ENCODE measurements at places on chromosomes 13 and 19.

GRCh38 chr19:57599761-57600383 lies at the start of gene ZNF530:
ZNF530 (plus strand) TSS chr19:57599885; CDS start chr19:57604346, 4,461 bp downstream.
- peak; percentile 68 for DNase-seq

DNA sequence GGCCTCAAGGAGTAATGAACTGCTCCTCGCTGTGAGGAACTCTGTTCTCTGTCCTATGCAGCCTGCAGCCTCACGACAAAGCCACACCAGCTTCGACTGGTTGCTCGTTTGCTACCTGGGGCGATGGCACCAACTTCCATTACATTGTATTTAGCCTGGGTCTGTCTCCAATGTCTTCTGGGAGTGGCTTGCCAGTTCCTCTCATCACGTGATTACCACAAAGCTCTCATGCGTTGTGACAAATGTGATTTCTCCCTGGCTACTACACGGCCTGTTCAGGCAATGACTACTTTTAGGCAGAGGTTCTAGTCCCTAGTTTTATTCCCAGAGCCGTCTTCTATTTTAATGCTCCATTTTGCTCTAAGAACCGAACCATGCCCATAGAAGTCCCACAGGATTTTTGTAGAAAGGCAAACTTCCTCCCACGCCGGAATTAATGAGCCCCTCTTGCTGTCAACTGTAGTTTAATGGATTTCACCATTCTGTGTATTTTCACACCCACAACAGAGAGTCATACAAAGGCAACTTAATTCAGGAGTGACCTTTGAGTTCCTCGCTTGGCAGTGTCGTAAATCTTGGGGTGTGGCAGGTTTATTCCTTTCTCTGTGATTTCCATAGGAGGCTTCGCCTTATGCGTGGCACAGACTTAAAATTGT lies 351.9 kb downstream of the EFNB2 start:
- no peak for DNase-seq

GRCh38 chr13:31755803-31756212 lies 16.5 kb downstream of the RXFP2 start:
- no peak for DNase-seq

DNA sequence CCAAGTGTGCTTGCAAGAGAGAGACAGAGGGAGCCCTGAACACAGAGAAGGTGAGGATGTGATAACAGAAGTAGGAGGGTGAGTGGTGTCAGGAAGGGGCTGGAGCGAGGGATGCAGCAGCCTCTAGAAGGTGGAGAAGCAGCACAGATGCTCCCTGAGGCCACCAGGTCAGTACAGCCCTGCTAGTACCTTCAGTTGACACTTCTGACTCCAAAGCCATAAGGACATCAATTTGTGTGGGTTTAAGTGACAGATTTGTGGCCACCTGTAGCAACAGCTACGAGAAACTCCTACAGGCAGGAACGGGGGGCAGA lies 6.9 kb downstream of the ERICH4 start:
- no peak for DNase-seq

GRCh38 chr13:80341756-80342370 lies 937 bp upstream of the SPRY2 start:
- no peak for DNase-seq

GRCh38 chr13:99721606-99722337 lies 220.5 kb downstream of the TM9SF2 start:
- no peak for DNase-seq

DNA sequence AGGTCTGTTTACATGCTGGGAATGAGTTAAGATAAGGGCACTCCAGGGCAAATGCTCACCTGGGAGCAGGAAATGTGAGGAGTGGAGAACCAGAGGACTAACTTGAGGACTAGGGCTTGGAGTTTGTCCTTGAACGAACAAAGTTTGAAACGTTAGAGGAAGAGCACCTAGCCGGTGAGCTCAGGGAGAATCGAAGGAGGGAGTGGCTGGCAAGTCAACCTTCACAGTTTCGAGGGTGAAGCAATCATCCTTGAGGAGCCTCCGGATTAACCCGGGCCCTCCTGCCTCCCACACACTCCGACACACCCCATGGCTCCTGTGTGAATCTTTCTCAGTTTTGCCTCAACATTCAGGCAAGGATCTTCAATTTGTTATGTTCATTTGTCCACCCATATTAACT lies 58.6 kb downstream of the LMO7 start:
- DNase-seq: no peak

- DNase-seq: no peak
Observed at GRCh38 chr13:44024846-44025195, 145.1 kb downstream of the LACC1 start.

Data from stimulated activated CD8-positive, alpha-beta memory T cell treated with anti-CD3 and anti-CD28 coated beads, Interleukin-4, amount 100 ng/mL, for 4 hours (primary cell).